ENCODE measurements at places on chromosomes 6 and 20.

DNA sequence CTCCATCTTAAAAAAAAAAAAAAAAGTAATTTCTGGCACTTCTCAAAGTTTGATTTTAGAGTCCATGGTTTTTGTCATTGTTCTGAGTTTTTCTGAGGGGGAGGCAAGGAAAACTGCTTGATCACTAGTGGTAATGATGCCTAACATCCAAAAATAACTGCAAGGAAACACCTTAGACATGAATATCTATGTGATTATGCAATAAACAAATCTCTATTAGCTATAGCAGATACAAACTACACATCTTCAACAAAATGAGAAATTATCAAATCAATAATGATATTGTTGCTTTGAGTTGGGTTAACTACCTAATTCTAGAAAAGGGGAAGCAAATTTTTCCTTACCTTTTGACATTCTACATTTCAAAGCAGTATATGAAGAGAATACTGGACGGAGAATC is 230.9 kb upstream of the JARID2 start:
- no peak for DNase-seq

- DNase-seq, result no peak
Observed at GRCh38 chr6:170292111-170292406, 1.2 kb upstream of the DLL1 start.

- DNase-seq, result no peak
Observed at GRCh38 chr6:219019-219570, 73.2 kb upstream of the DUSP22 start.

GRCh38 chr20:62768551-62769287 is 27.6 kb upstream of the MRGBP start:
- no peak for DNase-seq

DNA sequence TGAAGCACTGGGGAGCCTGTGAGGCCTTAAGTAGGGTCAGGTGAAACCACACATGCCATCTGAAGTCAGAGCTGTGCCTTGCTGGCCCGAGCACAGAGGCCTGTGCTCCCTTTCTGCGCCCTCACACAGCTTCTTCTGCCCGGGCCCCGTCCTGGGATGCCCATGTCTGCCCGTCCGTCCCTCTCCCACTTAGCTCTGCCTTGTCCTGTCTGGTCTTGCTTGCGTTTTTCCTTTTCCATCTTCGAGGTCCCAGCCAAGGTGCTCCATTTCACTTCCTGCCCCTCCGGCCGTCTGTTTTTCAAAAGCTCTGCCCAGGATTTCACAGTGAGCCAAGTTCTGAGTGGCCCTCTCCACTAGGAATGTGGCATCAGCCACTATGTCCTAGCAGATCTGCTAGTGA is 45.6 kb downstream of the PYGB start:
- DNase-seq, result no peak

- DNase-seq, result no peak
Observed at GRCh38 chr6:17583811-17584210, 16.3 kb upstream of the FAM8A1 start.

DNA sequence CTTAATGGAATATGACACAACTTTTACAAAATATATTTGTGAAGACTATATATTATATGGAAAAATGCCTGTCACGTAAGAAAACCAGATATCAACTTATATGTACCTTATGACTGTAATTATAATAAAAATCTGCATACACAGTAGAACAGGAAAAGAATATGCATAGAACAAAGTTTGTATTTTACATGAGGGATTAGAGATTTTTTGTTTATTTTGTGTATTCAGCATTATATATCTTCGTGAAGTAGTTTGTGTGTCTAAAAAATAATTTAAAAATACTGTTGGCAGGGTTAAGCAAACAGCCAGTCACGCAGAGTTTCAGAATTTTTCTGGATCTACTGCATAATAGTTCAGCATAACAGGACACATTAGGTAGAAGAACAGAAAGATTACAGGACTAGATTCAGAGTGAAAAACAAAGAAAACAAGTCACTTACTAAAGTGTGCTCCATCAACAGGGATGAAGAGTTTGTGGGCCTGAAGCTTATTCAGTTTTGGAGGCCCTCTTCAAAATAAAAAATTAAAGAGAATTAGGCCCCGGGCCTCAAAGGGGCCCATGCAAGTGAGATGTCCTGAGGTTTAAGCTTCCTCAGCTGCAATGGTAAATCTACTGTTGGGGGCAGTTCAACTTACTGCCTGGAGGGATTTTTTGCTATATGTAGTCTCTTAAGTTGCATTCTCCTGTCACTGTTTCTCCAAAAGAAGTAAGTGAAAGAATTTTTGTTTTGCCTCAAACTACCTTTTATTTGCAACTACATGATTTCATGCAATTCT is 16.3 kb downstream of the TXLNB start:
- no peak for DNase-seq

GRCh38 chr6:155328539-155329459 is 14.5 kb upstream of the TFB1M start:
- DNase-seq, result no peak

DNA sequence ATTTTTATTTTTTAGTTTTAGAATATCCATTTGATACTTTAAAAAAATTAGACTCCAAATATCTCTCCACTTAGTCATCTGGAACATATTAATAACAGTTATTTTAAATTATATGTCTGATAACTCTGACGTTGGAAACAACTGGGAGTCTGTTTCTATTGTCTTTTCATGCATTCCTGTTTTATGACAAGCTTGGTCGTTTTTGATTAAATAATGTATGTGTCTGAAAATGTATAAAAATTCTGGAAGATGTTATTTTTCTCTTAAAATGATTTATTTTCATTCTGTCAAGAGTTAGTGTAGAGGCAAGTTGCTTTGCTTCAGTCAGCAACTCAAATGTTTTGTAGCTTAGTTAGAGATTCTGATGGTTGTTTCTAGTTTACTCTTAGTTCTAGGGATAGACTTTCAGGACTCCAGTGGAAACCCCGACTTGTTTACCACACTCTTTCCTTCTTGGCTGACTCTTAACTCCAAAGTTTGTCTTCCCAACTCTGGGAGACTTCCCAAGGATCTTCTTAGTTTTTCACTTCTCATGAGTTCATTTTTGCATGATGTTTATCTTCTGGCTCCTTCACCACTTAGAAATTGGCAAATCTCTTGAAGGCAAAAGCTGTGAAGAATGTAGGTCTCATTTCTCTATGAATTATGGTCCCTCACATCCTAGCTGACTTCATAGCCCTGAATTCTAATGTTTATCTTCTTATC is 190.9 kb downstream of the LAMA2 start:
- no peak for DNase-seq

DNA sequence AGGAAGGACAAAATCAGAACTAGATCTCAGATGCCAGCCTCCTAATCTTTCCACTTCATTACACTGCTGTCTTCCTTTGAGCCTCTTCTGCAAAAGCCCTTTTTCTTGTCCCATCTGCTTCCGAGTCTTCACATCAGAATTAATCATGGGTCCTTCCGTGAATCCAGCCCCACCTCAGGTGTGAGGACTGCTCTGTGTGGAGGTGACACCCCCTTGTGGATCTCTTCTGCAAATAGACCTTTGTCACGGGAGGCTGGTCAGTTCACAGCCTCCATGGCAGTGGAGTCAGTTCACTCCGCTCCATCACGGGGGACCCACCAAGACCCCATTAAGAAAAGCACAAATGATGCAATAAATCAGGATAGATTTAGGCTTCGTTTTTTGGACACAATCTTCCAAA is 171.1 kb downstream of the ADAT2 start:
- DNase-seq, result no peak

GRCh38 chr6:135638108-135638507 is 140.6 kb upstream of the AHI1 start:
- no peak for DNase-seq

DNA sequence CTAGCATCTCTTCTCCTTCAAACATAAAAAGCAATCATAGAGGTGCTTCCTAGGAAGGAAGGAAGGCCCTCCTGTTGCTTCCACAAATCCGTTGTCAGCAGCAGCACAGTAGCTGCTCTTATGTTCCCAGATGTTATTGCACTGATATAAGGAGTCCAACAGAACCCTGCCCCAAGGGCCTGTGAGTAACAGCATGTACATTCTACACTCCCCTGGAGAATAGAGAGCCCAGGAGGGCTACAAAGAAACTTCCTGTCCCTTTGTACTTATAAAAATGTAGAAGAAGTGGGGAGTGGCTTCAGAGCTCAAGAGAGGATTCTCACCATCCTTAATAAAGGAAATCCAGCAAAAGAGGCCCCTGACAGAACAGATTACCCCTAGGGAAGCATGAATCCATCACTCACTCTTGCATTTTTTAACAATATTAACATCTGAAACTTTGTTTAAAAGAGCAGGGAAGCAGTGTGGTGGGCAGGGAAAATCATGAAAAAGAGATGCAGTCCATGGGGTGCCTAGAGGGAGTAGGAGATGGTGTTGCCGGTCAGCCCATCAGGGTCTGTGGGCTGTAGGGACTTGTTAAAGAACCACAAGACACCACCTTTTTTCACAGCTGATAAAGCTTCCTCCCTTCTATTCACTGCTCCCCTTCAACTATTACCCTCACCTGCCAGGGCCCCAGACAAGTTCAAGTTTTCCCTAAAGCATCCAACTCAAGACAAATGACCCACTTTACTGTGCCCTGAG is 104.5 kb upstream of the ADGRF1 start:
- no peak for DNase-seq

DNA sequence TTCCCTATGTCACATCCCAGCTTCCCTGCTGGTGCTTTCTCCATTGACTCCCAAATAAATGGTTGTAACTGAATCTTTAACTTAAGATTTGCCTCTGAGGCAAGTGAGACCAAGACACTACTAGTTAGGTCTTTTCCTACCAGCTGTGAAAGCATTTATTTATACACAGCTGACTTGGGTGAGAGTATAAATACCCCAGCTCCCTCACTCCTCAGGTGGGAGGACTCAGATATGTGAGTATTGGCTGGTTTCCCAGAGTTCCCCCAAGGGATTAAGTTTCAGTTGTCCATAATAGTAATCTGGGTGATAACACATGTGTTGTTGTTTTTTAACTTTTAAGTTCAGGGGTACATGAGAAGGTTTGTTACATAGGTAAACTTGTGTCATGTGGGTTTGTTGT is 49.8 kb downstream of the CFAP61 start:
- DNase-seq, result no peak

- DNase-seq, result no peak
Observed at GRCh38 chr6:158977382-158977781, 22.6 kb downstream of the RSPH3 start.

DNA sequence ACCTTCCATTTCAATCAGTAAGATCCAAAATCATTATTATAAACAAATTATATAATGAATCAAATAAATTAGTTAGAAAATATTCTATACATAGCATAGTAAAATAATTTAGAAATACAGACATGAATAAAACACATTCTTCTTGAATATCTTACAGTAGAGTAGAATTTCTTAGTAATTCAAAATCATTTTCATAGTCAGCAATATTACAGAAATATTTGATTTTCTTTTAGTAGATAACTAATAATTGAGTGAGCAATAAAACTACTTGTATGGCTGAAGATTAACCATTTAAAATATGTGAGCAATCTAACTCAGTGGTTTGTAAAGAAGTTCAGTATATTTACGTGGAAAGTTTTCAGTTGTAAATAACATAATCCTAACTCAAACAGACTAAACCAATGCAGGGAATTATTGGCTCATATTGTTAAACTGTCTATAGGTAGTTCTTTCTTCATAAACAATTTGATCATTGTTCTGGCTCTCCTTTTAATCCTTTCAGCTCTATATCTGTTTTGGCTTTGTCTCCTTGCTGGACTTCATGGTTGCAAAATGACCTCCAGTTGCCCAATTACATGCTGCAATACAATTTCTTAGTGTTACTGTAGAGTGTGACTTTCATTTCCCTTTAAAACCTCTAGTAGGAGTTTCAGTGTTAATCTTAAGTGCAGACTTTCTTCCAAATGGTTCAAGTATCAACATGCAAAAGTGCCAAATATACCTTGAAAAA is 307.5 kb downstream of the EYS start:
- DNase-seq, result no peak

DNA sequence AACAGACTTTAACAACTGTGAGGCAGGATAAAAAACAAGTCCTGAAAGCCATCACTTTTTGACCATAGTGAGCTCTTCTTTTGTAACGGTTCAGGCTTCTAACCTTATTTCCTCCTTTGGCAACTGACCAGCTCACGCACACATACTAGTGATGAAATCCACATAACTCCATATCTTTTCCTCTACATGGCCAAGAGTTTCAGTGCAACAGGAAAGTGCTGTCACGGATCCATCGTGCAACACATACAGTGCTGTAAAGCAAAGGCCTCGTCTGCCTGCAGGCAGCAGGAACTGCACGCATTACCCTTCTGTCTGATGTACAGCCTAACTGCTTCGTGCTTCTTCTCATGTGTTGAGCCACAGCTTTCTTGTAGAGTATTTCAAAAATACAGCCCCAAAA is 108.5 kb downstream of the EPM2A start:
- no peak for DNase-seq

DNA sequence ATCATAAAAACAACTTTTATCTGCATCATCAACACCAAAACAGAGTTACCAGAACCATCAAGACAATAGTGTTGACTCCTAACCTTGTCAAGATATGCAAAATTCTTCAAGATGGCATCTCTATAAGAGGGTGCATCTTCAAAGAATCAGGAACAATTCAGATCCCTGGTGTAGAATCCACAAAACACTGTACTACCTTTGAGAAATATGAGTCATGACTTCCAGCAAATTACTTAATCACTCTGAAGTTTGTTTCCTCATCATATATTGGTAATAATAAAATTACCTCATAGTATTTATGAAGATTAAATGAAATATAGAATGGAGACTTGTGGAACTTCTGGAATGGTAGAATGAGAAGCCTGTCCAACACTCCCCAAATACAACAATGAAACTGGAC is 221.3 kb upstream of the SUPT3H start:
- no peak for DNase-seq

DNA sequence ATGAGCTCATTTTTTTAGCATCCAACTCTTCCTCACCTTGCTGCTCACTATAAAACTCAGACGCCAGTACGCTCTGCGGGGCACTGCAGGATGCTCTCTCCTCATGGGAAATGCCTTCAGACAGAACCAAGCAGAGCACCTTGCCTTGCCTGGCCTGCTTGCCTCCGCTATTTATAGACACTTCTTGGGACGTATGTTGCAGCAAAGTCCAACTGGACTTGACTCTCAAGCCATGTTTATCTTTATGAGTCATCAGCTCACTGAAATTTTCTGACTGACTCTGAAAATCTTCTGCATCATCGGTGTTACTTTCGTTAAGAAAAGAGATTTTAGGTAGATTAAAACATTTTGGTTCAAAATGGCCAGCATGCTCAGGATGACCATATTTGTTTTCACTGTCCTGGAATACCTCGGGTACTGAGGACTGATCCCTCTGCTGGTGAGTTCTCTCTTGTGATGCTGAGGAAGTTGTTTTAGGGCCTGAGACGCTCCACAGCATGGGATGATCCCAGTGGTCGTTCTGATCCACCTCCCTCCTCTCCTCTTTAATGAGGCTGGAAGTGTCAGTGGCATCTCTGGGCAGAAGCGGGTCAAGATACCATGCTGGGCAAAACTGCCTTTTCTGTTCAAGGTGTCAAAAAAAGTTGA is 204.5 kb downstream of the KIF16B start:
- no peak for DNase-seq

DNA sequence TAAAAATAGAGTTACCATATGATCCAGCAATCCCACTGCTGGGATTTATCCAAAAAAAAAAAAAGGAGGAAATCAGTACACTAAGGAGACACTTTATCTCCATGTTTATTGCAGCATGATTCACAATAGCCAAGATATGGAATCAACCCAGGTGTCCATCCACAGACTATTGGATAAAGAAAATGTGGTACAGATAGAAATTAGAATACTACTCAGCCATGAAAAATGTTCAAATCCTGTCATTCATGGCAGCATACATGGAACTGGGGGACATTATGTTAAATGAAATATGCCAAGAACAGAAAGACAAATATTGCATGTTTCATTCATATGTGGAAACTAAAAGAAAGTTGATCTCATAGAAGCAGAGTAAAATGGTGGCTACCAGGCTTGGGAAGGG is 75.3 kb downstream of the ERMARD start:
- DNase-seq, result no peak

Measured in NCI-H187 (cell line).